ENCODE measurements at places on chromosomes 16 and 17.
A peak's percentile ranks its signal among the peaks of the same experiment; 100 is the strongest.

- DNase-seq = no peak
These were observed 1.5 kb downstream of the GAS7 start for GRCh38 chr17:10196941-10197340.

- DNase-seq = no peak
These were observed 106.6 kb downstream of the ELAC2 start for GRCh38 chr17:12911239-12911638.

- no peak for DNase-seq
These were observed 26.0 kb upstream of the MPHOSPH6 start for GRCh38 chr16:82195917-82196494.

- no peak for DNase-seq
These were observed 533 bp downstream of the SLC6A4 start for GRCh38 chr17:30234964-30235363.

GRCh38 chr16:10988879-10989278 is 44.5 kb downstream of the CLEC16A start:
- no peak for DNase-seq

DNA sequence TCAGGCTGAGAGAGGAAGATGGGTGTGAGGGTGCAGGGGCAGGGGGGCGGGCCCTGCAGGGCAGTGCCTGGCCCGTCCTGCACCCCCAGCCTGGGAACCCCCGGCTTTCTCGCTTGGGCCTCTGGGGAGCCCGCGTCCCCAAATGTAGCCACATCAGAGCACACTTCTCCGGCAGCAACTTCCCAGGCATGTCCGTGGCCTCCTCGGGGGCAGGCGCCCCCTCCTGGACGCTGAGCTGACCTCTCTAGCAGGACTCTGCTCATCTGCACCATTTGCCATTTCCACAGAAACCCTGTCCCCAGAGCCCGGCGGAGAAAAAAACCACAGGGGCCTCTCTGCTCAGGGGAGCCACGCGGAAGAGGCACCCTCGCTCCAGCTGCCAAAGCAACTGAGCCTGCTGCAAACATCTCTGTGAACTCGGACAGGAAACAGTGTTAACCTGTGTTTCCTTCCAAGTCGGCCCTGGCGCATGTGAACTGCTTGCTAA is 63.4 kb downstream of the KLHDC4 start:
- peak; percentile 36 for DNase-seq

GRCh38 chr17:48439110-48439850 is 9.3 kb upstream of the SKAP1 start:
- no peak for DNase-seq

- no peak for DNase-seq
These were observed 24.6 kb upstream of the LRRC75A start for GRCh38 chr17:16516594-16517051.

GRCh38 chr16:90004577-90004976 is 14.7 kb downstream of the DBNDD1 start:
- no peak for DNase-seq

DNA sequence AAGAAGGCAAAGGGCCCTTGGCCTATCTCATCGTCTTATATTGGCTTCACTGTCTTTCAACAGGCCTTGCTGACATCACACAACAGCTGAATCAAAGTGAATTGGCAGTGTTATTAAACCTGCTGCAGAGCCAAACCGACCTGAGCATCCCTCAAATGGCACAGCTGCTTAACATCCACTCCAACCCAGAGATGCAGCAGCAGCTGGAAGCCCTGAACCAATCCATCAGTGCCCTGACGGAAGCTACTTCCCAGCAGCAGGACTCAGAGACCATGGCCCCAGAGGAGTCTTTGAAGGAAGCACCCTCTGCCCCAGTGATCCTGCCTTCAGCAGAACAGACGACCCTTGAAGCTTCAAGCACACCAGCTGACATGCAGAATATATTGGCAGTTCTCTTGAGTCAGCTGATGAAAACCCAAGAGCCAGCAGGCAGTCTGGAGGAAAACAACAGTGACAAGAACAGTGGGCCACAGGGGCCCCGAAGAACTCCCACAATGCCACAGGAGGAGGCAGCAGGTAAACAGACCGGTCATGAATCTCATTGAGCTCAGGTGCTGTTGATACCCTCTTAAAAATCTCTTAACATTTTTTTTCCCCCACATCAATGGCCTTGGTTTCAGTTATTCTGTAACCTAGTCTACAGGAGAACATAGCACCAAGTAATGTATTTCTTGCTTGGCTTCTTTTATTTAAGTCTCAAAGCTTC is 64.7 kb downstream of the CDK12 start:
- DNase-seq = no peak

GRCh38 chr16:58155839-58156238 is 26.7 kb upstream of the CFAP20 start:
- no peak for DNase-seq

GRCh38 chr17:40910441-40910841 is 25.4 kb upstream of the KRT20 start:
- DNase-seq = no peak

DNA sequence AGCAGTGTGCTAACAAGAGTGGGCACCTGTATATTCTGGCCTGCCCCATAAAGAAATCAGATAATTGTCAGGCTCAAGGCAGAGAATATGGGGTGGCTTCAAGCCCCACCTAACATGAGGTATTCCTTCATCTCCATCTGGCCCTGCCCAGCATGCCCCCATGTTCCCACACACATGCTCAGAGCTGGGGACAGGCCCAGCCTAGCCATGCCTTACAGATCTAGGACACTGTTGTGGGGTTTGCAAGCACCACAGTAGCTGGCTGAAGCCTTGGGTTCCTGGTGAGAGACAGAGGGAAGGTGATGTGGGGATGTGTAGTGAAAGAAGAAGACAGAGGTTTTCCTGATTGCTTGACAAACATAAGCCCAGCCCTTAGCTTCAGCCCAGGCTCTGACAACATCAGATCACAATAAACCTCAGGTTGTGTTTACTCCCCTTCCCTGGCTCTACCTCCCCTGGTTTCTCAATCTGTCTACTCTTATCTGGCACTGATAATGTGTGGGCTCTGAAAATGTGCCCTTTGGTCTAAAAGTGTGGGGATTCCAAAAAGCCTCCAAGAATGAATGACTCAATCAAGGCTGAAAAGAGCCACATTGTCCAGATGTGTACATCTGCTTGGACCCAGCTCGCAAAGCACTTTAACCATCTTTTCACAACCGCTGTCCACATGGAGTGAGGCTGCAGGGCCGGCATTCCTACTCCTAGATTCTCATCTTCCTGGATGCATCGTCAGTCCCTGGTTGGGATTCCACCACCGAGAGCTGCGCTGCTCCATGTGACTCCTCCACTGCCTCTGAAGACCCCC is 34.4 kb downstream of the CDRT4 start:
- DNase-seq = no peak

DNA sequence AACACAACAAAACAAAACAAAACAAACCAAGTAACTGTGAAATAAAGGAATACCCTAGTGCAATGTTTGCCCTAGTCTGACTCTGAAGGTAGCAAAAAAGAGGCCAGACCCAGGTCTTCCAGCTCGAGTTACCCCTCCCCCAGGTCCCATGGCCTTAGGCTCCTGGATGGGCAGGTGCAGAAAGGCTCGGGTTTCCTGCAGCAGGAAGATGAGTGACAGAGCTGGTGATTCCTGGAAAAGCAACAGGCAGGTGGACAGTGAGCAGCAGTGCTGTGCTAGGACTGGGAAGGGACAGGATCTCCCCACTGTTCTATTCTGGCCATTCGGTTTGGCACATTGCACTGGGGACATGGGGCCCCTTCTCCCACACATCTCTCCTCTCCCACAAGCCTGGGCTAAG is 42.9 kb upstream of the MRTFB start:
- DNase-seq = no peak

- no peak for DNase-seq
These were observed 321.1 kb downstream of the HS3ST3B1 start for GRCh38 chr17:14621826-14622614.

DNA sequence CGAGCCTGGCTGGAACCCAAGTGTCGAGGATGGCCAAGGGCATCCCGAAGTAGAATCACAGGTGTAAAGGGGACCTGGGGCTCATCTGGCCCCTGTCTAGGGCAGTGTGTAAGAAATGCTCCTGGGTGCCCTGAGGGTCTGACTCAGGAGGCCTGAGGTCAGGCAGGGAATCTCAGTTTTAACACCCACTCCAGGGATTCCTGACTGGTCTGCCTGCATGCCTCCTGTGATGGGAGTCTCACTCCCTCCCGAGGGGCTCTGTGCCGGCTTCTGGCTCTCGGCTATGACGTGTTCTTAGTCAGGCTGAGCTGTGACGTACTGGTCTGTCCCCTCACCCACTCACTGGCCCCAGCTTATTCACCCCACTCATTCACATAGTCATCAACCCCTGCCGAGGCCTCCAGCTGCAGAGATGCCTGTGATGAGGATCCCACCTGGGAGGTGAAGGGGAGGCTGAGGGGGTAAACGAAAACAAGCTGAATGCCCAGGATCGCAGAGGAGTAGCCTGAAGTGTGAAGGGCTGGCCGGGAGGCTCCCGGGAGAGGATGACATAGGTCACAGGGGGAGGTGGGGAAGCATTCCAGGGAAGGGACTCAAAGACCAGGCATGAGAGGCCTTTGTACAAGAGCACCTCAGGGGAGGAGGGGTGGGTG is 23.8 kb downstream of the FAM83G start:
- no peak for DNase-seq

- DNase-seq = no peak
These were observed 463 bp downstream of the TOP2A start for GRCh38 chr17:40417258-40417608.

- no peak for DNase-seq
These were observed 51.2 kb upstream of the CHMP6 start for GRCh38 chr17:80940171-80941123.

- DNase-seq = no peak
These were observed 52.1 kb downstream of the CUEDC1 start for GRCh38 chr17:57902800-57903759.

GRCh38 chr17:75450270-75450669 is 6.2 kb upstream of the TMEM94 start:
- no peak for DNase-seq

GRCh38 chr17:62761884-62762283 is 46.2 kb downstream of the MARCHF10 start:
- no peak for DNase-seq

GRCh38 chr17:43717913-43718312 is 40.7 kb downstream of the SOST start:
- DNase-seq = no peak

DNA sequence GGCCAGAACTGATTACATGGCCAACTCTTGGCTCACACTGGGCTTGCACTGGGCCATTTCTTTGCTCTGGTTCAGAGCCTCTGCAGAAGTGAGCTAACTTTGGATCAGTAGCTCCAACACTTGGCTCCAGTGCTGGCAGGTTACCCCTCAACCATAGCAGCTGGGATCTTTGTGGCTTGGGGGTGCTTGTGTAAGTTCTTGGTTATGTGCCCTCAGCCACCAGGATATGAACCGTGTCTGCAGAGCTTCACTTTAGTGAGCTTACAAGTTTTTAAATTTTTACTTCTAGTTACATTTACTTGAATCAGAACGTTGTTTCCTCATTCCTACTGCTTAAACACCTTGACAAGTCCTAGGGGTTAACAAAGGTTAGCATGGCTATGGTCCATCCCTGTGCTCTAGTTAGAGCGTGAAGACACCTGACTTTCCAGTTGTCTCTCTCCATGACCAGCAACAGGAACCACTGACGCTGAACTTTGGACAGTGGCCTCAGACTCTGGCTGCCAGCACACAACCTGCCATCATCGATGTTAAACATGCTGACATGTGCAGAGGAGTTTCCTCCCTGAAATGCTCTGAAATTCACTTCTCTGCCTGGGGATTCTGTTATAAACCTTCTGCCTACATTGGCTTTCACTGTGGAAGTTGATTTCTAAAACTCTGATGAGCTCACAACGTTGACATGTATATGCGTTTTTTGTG is 4.1 kb downstream of the PDF start:
- DNase-seq = no peak

DNA sequence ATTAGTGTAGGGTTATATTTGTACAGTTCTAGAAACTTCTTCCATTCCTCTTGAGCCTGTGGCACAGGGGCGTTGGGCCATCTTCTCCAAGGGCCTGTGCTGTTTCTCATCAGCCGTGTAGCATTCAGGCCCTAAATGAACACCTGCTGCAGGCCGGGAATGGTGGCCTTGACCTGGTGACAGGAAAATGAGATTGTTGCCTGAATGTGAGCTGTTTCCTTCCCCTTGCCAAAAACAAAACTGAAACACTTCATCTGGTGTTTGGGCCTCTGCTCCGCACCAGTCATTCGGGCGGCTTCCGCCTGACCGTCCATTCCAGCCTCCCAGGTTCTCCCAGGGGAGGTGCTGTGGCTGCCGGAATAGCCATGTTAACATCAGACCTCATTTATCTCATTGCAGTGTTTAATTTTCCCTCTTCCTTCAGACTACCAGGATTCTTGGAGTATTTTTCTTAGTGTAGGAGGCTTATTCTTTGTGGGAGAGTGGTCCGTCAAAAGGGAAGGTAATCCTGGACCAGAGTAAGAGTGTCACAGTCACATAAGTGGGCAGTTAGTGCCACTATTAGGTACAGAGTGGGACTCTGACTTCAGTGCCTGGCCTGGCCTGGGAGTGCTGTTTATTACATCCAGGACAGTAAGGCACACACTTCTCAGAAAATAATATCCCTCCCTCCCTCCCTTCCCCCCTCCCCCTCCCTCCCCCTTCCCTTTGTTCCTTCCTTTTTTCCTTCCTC is 61.9 kb downstream of the WWP2 start:
- DNase-seq = no peak

DNA sequence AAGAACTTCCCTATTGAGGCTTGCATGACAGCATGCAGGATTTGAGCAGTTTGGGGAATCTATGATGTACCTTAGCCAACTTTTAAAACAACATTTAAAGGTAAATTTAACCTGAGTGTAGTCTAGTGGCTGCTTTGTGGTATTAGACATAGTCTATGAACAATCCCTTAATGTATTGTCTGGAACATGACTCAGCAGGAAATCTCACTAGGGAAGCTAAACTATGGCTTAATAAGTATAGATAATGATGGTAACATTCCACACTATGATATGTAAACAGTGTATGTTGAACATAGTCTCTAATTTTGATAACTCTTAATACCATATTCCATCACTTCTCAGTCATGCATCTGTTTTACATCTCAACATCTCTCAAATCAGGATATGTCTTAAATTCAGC is 52.1 kb upstream of the SLC12A3 start:
- DNase-seq = no peak

Measured in activated CD8-positive, alpha-beta memory T cell treated with anti-CD3 and anti-CD28 coated beads, Interleukin-2, amount 50 U/mL, for 4 hours (primary cell).